ENCODE measurements at places on chromosomes 2 and 18. TPM values are rescaled to one million over a fixed set of nuclear protein-coding genes. Genes with fewer than 3 reads are reported as not detected.

Gene ALPG
- not detected for total RNA-seq

Gene INHBB
- total RNA-seq, result 3.2 TPM

Gene LRATD1
- total RNA-seq, result 3.1 TPM

Gene ICA1L
- total RNA-seq, result 6.5 TPM

Gene FOXD4L1
- total RNA-seq, result 0.11 TPM

Gene CCDC85A
- total RNA-seq, result 4.4 TPM

Gene ZSWIM2
- not detected for total RNA-seq

Gene PFN4
- 0.74 TPM for total RNA-seq

Gene CPS1
- 4.9 TPM for total RNA-seq

Gene UCN
- 1.5 TPM for total RNA-seq

Gene ETAA1
- total RNA-seq, result 4.3 TPM

Gene TEKT4
- not detected for total RNA-seq

Gene FBXO41
- total RNA-seq, result 0.55 TPM

Gene ALLC
- total RNA-seq, result not detected

Gene BCL2L11
- total RNA-seq, result 8.4 TPM

Gene LRP2
- 0.05 TPM for total RNA-seq

Gene MTA3
- 18.1 TPM for total RNA-seq

Gene ELOA2
- not detected for total RNA-seq

Gene SLC14A1
- 22.1 TPM for total RNA-seq

Gene PUM2
- total RNA-seq, result 69.8 TPM

Gene B4GALT6
- total RNA-seq, result 5.3 TPM

Gene B3GNT7
- 2.4 TPM for total RNA-seq

Gene SCN7A
- total RNA-seq, result 22.3 TPM

Gene OSR1
- 2.7 TPM for total RNA-seq

Gene TMEM247
- total RNA-seq, result not detected

Gene CGREF1
- total RNA-seq, result 0.80 TPM

Gene DPP4
- total RNA-seq, result 4.4 TPM

Gene RIT2
- total RNA-seq, result not detected

Gene TRPM8
- total RNA-seq, result not detected

Gene NT5DC4
- not detected for total RNA-seq

Gene CYRIA
- total RNA-seq, result 4.1 TPM

Gene EVX2
- not detected for total RNA-seq

Gene LIMS4
- 2.1 TPM for total RNA-seq

Gene CAPN10
- total RNA-seq, result 31.2 TPM

Gene UXS1
- 26.7 TPM for total RNA-seq

Gene TTC39C
- 4.6 TPM for total RNA-seq

Gene CCDC74A
- total RNA-seq, result 1.1 TPM

Gene CHRNA1
- total RNA-seq, result 0.33 TPM

Gene STON1
- 6.9 TPM for total RNA-seq

Gene STK36
- total RNA-seq, result 7.4 TPM

Gene TEX44
- total RNA-seq, result not detected

Gene IRS1
- total RNA-seq, result 17.8 TPM
